SW480 (cell line): ENCODE measurements at places on chromosomes 7 and 10.

DNA sequence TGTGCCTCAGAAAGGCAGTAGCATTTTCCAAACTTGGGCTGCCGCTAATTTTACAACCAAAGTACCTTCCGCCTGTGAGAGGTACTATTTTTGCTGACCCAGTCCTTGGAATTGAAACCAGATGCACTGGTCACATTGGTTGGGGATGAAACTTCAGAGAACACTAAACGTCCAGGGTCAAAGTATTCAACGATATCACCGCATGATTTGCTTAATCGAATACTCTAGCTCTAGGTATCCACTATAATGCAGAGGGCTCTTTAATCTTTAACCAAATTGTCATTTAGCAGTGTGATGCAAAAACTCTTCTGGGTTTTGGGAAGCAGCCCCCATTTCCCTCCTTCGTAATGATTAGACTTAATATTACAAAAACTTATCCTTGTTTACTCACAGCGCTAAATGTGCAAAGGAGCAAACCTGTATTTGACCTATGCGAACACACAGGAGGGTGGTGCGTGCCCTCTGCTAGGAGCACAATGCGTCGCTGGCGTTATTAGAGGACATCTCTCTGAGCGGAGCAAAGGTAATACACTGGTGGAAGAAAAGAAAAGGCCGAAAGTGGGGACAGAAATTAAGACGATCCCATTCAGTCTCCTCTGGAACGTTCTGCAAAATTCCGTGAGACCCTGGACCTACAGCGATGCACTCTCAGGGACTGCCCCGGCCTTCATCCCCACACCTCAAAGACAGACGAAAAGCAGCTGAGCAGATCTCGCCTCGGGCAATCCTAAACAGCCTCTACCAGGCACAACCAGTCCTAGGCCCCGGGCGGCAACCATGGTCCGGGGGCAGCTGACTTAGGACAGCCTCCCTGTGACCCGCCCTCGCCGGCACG is 916 bp upstream of the EEPD1 start:
- DNase-seq = no peak

GRCh38 chr10:43264965-43265798 is 1.7 kb downstream of the RASGEF1A start:
- no peak for DNase-seq

GRCh38 chr7:121081327-121081936 is 92.9 kb downstream of the CPED1 start:
- peak; percentile 57 for DNase-seq

- no peak for DNase-seq
These were observed 239.4 kb downstream of the C7orf25 start for GRCh38 chr7:42672339-42672999.

- peak; percentile 79 for DNase-seq
These were observed 619 bp upstream of the HOXA6 start for GRCh38 chr7:27148031-27148755.

GRCh38 chr7:22660293-22660692 is 66.7 kb upstream of the IL6 start:
- no peak for DNase-seq

- DNase-seq = no peak
These were observed 1151.1 kb downstream of the TYW1 start for GRCh38 chr7:68147614-68148238.

- DNase-seq = no peak
These were observed 132.6 kb downstream of the NXPH1 start for GRCh38 chr7:8566016-8566415.

- no peak for DNase-seq
These were observed 129.3 kb downstream of the FAM107B start for GRCh38 chr10:14645239-14645960.

GRCh38 chr7:129143724-129144094 is 798 bp upstream of the TSPAN33 start:
- no peak for DNase-seq

GRCh38 chr7:111025006-111025405 is 65.9 kb upstream of the LRRN3 start:
- no peak for DNase-seq

DNA sequence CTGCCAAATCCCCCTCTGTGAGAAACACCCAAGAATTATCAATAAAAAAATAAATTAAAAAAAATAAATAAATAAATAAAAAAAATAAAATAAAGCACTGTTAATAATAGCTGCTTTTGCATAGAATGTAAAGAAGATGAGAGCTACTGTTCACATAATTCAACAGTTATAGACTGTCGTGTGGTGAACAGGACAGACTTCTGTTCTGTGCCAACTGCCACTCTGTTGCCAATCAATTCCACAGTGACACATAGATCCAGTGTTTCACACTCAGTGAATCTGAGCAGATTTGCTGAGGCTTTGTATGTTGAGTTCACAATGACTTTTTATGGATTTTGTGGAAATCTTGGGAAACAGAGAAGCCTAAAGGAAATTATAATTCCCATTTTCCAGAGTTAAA is 14.9 kb downstream of the ARHGAP19 start:
- no peak for DNase-seq

DNA sequence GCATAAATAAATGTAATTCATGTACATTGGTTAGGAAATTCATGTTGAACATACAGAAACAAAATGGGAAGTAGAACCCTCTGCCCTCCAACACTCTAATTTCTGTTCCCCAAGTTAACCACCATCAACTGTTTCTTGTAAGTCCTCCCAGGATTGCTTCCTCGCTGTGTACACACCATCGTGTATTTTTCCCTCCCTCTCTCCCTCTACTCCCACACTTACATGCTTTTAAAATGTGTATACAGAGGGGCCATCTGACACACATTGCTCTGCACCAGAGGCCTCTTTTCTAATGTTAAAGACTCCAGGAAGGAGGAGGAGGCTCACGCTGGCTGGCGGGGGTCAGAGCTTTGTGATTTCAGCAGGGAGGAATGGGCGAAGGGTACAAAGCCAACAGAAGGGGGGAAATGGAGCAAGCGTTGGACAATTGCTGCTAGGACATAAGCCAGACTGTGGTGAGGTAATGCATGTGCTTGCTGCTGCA is 1.9 kb upstream of the EPHA1 start:
- DNase-seq = no peak

GRCh38 chr7:47078241-47078640 is 503.7 kb downstream of the TNS3 start:
- DNase-seq = no peak

- no peak for DNase-seq
These were observed 690.6 kb downstream of the LRMDA start for GRCh38 chr10:76122056-76122455.

DNA sequence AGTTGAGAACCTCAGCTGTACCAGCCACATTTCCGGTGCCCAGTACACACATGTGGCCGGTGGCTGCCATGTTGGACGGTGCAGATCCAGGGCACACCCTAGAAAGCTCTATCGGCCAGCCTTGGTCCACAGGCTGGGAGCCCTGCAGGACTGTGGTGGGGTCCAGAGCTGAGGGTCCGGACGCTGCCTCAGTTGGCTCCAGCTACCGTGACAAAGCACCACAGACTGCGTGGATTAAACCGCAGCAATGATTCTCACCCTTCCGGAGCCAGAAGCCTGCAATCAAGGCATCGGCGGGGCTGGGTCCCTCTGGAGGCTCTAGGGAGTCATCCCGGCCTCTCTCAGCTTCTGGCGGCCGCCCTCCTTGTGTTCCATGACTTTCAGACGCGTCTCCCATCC is 50.1 kb downstream of the PDGFA start:
- DNase-seq = no peak

- DNase-seq = peak; percentile 89
These were observed 80.3 kb upstream of the SCIN start for GRCh38 chr7:12490107-12490688.

DNA sequence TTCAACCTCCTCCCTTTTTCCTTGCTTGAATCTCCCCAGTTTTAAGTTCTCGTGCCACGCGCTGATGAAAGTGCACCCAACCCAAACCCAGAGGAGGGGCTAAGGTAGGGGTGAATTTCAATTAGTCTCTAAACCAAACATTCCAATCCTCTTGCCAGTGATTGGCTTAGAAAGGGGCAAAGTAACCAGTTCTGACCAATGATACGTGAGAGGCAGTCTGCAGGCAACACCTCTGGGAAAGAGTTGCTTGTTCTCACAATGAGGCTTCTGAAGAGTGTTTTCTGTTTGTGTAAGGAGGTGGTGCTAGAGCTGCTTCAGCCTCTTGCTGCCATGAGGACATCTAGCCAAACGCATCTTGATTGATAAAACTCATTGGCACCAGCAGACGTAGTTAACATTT is 21.8 kb downstream of the SLC35G1 start:
- no peak for DNase-seq

- DNase-seq = peak; percentile 90
These were observed 7.2 kb upstream of the SRI start for GRCh38 chr7:88226886-88227516.
